ENCODE measurements at places on chromosomes 6 and 20.
A peak's percentile ranks its signal among the peaks of the same experiment; 100 is the strongest.

DNA sequence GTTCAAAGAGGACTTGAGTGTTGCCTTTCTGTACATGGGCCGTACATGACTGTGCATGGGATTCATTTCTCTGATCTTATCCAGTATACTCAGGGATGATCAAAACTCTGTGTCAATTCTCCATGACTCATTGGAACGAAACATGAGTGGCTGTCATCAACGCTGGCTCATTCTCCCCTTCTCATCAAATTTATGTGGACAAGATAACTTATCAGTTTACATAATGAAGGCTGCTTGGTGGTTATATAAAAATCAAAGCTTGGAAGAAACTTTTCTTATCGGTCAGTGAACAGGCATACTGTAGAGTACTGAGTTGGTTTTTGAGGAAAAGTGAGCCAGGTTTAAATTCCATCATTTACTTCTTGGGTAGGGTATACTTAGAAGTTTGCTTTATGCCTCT, 24.9 kb downstream of the CRISP1 start:
- no peak for DNase-seq

DNA sequence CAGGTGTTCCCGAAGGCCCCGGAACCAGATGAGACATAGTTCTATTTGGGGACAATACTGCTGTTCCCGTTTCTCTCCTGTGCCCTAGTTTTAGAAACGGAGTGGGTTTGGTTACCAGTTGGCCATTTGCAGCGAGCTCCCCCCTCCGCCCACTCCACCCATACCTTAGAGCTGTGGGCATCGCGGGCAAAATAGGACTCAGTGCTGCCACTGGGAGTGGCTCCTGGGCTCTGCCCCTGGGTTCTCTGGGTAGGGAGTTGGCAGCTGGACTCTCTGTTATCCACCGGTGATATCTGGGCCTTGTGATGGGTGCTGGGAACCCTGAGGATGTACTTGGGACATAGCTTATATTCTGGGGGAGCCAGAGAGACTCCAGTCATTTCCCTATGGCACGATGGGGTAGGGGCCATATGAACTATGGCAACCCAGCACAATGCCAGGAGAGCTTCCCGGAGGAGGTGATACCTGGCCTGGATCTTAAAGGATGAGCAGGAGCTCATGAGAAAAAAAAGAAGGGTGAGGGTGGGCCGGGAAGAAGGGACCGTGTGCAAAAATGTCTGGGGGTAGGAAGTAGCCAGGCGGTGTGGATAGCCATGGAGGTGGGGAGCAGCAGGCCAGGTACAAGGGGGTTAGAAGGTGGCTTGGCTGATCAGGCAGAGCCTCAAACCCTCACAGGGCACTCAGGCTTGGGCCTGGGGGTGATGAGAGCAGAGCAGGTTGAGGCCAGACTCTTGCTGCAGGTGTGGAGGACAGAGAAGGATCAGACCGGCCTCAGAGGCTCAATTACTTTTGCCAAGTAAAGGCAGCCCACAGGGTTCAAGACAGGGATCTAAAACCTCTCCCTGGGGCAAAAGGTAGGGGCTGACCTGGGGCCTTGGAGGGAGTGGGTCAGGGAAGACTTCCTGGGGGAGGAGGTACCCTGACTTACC, 9.6 kb downstream of the SRC start:
- no peak for DNase-seq

DNA sequence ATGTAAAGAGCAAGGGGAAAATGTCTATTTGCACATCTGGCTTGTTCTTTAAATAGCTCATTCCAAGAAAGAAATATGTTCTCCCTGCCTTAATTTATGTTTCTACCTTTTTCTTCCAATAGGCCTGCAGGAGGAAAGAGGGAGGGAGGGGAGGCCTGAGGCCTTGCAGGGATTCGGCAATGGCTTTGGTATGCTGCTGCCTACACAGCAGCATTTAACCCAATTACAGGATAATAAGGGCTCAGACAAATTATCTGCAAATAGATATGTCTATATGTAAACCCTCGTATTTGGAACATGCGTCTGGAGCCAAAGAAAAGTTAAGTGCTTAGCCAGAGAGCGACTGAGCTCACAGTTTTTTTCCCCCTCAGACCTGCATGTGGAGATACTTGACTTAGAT, 277.2 kb downstream of the CDC5L start:
- no peak for DNase-seq

GRCh38 chr20:48006036-48006833, 221.0 kb upstream of the SULF2 start:
- DNase-seq = no peak

- no peak for DNase-seq
Observed at GRCh38 chr6:32964776-32965175, 3.6 kb upstream of the BRD2 start.

DNA sequence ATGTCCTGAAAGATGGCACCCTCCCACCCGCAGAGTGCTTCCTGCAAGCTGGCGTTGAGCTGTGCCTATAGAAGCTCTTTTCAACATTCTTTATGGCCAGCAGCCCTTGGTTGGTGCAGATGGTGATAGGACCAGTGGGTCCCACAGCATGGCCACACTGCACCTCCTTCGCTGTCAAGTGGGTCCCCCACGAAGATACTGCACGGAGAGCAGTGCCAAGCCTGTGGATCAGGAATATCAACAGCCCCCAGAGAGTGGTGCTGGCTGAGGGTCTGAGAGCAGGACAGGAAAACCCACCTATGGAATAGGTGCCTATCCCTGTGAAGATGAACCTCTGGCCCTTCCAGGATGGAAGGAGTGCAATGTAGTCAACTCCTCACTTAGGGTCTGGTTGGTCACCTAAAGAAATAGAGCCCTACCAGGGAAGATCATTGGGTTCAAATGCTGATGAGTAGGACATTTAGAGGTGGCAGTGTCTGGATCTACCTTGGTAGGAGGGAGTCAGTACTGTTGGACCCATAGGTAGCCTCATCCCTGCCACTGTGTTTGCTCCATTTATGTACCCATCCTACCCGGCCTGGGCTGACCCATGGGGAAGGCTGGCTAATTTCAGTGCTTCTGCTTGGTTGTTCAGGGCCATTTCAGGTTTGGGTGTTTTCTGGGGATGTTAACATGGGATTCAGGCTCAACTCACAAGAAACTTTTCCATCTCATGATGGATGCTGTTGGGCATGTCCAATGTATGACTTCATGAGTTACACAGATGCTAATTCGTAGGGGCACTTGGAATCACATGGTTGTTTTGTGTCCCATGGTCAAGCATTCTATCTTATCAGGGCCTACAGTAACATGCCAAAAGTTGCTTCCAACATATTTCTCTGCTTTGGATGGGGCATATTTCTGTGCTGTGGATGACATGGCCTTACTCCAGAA, 33.4 kb upstream of the MICB start:
- no peak for DNase-seq

DNA sequence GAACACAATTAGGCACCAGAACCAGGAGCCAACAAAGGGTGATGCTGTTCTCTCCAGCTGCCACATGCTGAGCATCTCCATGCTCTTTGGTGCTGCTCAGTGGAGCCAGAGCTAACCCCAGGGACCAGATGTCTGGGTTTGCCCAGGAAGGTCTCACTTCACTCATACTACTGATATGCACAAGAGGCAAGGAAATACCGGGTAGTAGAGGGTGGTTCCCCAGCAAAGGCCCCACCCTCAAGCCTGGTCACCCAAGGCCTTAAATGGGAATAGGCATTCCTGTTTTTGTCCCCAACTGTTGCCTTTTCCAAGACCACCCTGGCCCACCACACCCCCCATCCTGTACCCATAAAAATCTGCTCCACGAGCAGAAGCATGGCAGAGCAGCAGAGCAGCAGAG, 204.5 kb upstream of the TAB2 start:
- DNase-seq = no peak

GRCh38 chr6:37116326-37116725, 53.6 kb upstream of the PIM1 start:
- no peak for DNase-seq

- DNase-seq = no peak
Observed at GRCh38 chr6:80725156-80725930, 618.9 kb downstream of the BCKDHB start.

GRCh38 chr20:63705232-63706026, 2.3 kb downstream of the ARFRP1 start:
- DNase-seq = no peak

- no peak for DNase-seq
Observed at GRCh38 chr20:41432746-41433145, 66.1 kb upstream of the EMILIN3 start.

- DNase-seq = no peak
Observed at GRCh38 chr6:10259671-10260070, 155.2 kb downstream of the TFAP2A start.

DNA sequence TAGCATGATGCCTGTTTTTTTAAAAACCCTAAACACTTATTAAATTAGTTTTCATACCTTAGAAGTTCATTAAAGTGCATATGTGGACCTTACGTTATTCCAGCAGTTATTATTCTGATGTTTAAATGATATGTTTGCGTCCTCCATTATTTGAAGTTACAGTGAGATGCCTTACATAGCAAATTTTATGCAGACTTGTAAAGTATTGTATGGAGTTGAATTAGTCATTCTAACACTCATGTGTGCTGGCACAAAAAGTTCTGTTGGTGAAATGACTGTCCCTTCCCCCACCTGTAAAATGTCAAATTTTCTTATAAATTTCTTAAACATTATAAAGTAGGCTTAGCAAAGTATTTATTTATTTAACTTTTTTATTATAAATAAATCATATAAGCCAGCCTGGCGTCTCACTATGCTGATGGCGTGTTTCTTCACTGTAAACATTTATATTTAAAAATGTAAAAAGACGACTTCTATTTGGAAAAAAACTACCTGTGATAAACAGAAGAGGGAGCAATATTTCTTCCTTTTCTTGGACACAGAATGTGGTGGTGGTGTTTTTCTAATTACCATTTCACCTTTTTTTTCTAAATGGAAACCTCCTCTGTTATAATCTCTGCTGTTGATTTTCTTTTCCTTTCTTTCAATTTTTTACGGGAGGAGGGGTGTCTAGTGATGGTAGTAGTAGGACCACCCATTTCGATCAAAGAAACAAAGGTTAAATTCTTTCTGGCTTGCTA, 155.4 kb downstream of the RFPL4B start:
- no peak for DNase-seq

DNA sequence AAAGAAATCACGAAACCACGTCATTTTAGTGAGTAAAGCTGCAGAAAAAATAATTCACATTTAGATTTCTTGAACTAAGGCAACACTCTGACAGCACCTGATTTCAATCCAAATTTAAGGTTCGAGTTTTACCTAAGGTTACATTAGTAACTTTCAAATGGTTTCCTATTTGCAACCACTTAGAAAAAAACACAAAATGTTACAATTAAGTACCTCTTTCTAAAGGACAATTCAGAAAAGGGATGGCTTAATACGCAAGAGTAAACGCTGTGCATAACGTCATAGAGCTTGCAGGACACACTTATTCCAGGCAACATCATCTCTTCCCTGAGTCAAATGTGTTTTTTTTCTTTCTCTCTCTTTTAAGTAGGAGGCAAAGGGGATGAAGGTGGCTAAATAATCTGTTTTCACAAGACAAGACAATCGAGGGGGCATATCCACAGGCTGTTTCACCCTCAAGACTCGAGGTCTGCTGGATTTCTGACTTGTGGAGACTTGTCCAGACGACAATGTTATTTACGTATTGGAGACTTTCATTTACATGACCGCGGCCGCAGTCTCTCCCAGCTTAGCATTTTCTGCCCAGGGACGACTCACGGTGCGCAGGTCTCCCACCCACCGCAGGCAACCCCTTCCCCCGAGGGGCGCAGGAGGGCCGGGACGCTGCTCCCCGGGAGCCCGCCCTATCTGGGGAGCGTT, 86.0 kb downstream of the SESN1 start:
- DNase-seq = no peak

DNA sequence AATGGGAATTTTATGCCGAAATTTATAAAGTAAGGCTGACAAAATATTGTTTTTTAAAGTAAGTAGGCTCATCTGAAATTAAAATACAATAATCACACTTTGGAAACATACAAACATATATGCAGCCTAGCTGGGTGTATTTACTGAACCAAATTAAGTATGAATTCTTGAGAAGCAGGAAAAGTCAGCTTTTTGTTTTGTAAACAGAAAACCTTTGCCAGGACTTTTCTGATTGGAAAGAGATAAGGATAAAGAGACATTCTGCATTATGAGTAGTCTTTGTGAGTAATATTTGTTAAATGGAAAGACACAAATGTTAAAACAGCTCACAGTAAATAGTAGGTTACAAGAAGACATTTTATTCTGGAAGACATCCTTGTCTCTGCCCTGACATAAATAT, 1380.8 kb downstream of the GRIK2 start:
- DNase-seq = no peak

DNA sequence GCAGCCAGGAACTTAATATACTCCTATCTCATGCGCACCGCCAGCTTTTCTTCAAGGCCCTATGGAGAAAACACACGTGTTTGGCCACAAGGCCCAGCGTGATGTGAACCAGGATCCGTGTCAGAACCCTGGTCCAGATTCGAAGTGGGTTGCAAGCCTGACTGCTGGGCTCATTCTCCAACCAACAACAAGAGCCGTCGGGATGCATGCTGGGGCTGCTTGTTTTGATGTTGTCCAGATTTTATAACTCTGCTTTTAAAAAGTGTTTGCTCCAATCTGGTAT, 463 bp upstream of the SLC22A2 start:
- DNase-seq = no peak

GRCh38 chr20:21006611-21007010, 99.5 kb downstream of the LINC00237 start:
- no peak for DNase-seq

DNA sequence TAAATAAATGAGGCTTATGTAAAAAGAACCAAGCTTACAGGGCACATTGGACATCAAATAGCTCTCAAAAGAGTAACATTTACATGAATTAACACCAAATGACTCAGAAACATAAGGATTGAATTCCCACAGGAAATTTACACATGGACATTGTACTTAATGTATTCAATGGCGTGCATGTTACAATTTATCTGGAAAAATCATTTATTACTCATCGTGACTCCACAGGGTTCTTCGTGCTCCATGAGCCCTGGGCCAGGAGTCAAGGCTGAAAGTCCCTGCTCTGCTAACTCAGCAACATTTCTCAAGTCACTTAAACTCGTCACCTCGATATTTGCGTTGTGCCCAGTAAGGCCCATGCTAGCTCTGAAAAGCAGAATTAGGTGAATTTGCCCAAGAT, 158.5 kb downstream of the PHACTR1 start:
- DNase-seq = no peak

GRCh38 chr6:151131324-151132007, 108.3 kb upstream of the AKAP12 start:
- no peak for DNase-seq

DNA sequence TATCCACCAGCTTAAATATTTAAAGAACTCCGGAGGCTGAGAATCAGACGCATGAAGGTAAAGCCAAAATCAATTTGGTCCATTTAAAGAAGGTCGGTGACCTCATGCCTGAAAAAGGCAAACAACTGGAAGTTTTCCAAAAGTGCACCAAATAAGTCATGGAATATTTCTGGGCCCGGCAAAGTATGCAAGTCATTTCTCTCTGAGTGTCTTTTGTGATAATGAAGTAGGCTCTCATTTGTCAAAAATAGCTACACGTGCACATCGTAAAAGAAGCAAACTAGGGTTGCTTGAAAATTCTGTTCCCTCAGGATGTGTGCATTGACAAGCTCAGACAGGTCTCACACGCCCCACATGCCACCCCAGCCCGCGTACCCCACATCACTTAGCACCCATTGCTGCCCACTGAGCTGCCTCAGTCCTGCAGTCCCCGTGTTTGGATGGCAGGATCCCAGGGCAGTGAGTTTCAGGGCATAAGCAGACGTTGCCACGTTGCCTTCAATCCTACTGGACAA, 20.5 kb upstream of the PYGB start:
- DNase-seq = peak; percentile 53

GRCh38 chr6:149783551-149783950, 34.0 kb downstream of the PCMT1 start:
- DNase-seq = no peak

Measured in cerebellar nuclear complex (tissue), 1 donor.